ENCODE measurements at places on chromosomes 4 and X.

DNA sequence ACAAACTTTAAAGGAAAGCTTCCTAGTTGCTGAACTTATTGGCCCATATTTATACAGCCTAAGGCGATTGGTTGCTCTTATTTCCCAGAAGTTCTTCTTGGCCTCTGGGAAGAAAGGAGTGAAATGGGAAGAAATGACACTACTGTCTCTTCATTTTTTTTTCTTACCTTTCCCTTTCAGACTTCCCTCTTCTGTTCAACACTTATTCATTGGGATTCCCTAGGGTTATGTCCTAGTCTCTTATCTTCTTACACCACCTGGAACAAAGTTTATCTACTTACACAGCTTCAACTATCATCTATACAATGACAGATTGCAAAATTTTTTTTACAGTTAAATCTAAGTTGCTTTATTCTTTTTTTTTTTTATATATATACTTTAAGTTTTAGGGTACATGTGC lies 68.0 kb downstream of the SNX12 start:
- DNase-seq, result no peak

DNA sequence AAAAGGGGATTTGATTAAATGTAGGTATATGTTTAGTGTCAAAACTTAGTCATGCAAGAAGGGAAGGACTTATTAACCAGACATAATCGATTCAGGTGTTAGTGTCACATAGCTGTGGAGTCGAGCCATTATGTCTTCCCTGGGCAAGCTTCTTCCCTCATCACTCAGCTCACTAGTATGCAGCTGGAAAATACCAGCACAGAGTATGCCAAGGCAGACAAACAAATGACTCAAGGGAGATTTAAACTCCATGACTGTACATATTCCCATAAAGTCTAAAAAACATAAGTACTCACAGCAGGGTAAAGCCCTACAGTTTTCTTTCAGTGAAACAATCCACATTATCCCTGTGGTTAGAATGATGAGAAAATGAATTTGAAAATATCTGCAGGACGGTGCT lies 304.5 kb downstream of the CBLL2 start:
- no peak for DNase-seq

GRCh38 chrX:130171446-130172126 lies at the start of gene RAB33A:
RAB33A (plus strand) TSS chrX:130171962; CDS start chrX:130172063, 101 bp downstream.
- DNase-seq, result no peak

DNA sequence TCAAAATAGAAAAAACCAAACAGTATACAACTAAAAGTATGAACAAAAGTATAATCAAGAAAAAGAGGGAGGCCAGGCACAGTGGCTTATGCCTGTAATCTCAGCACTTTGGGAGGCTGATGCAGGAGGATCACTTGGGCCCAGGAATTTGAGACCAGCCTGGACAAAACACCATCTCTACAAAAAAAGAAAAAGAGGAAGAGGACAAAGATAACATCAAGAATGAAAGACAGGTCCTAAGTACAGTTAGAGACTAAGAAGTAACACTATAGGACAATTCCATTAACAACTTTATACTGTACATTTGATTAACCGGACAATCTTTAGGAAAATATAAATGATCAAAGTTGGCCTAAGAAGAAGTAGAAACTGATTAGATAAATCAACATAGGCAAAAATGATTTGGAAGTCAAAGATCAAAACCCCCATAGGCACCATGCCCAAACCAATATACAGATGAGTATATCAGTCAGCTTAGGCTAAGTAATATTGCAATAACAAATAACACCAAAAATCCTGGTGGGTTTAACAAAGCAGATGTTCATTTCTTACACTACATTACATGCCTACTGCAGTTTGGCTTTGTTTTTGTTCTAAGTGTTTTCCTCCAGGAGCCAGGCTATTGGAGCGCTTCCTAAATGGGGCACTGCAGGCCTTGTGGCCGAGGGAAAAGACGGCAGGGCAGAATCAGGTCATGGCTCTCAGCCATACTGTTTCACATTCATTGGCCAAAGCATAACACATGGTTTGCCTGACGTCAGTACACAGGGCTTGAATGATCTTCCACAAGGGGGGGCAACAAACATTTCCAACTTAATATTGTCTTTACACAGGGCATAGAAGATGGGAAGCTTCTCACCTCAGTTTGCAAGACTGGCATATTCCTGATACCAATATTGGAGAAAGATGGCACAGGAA lies 42.2 kb upstream of the HGFAC start:
- DNase-seq, result peak; percentile 39

DNA sequence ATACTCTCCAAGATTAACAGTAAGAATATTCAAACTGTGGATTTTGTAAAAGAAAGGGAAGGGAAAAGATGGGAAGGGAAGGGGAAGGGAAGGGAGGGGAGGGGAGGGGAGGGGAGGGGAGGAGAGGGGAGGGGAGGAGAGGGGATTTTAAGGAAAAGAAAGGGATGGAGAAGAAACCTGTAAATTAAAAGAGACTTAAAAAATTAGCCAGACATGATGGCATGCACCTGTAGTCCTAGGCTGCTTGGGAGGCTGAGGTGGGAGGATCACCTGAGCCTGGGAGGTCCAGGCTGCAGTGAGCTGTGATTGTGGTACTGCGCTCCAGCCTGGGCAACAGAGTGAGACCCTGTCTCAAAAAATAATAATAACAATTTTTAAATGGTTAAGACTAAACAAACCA lies 83.7 kb downstream of the USP46 start:
- no peak for DNase-seq

DNA sequence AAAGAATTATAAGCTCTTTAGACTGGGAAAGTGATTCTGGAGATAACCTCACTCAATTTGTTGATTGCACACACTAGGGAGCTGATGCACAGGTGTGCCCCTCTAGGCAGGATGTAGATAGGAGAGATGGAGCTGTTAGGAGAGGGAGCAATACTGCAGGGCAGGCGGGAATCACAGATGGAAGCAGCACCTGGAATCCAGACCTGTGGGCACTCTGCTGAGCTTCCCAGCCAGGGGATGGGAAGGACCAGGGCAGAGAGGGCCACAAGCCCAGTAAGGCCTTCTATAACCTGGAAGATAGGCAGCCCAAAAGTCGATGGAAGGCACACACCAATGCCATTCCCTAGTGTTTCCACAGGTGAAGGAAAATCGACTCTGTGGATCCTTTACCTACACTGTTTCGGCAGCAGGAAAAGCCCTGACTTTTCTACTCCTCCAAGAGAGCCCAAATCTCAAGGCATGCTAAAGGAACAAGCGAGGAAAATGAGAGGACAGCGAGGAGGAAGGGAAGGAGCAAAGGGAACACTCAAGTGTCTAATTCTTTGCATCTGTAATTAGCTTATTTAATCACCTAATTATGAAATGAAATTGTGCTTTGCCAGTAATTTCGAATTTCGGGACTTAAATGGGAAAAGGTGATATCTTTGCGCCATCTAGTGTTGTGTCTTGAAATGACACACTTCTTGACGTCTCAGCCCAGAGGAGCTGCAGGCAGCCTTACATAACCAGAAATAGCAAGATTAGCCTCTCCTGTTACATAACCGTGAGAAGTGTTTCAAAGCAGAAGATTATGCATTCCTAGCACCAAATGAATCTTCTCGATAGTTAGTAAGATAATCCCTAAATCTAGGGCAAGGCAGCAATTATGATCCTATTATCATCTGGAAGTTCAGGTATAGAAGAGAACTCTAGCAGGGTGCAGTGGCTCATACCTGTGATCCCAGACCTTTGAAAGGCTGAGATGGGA lies 31.0 kb upstream of the TLR3 start:
- peak; percentile 53 for DNase-seq

DNA sequence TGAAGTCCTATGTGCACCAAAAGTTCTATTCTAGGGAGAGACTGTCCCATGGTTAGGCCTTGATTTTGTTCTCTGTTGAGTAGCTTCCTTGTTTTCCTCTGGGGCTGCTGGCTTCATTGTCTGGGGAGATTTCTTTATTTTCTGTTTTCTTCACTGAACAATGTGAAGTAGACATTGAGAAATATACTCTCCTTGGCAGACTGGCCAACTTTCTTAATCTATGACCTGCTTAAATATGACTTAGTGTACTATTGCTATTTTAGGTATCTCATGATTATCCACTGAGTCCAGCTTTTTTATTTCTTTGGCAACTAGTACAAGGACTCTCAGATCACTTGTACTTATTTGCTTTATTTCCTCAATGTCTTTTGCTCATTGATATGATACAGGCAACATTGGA lies 1594.6 kb downstream of the ARAP2 start:
- DNase-seq, result no peak

DNA sequence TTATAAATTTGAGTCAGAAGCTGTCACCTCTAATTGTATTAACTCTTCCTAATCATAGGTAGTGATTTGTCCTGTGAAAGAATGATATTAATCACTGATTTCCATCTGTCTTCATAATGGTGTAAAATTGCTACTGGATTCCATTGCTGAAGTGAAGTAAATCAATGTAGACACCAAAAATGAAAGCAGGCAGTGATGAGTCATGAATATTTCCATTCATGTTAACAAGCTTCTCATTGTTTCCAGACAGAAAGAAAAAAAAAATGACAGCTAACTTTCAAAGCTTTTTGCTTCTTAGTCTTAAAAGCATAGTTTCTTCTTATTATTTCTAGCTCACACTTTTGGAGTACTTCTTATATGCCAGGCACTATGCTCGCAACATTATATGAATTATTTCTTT lies 21.5 kb downstream of the FAM114A1 start:
- no peak for DNase-seq

DNA sequence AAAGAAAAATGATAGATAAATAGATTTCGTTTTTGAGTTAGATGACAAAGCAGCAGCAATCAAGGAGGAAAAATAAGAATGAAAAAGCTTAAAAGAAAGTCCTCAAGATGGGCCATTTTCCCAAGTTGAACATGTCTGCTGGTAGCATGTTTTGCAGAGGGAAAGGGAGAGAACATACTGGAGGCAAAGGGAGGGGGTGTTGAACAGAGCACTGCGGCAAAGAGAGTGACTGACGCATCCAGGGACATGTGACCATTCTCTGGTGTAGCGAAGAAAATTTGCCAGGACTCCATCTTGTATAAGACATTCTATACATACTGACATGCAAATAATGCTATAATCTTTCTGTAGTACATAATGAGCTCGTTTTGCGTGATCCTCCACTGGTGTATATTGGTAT lies 1.2 kb downstream of the LINC00632 start:
- DNase-seq, result peak; percentile 55

GRCh38 chr4:65951177-65951576 lies 280.9 kb upstream of the EPHA5 start:
- DNase-seq, result no peak

GRCh38 chrX:67610282-67610681 lies 66.5 kb downstream of the AR start:
- no peak for DNase-seq

DNA sequence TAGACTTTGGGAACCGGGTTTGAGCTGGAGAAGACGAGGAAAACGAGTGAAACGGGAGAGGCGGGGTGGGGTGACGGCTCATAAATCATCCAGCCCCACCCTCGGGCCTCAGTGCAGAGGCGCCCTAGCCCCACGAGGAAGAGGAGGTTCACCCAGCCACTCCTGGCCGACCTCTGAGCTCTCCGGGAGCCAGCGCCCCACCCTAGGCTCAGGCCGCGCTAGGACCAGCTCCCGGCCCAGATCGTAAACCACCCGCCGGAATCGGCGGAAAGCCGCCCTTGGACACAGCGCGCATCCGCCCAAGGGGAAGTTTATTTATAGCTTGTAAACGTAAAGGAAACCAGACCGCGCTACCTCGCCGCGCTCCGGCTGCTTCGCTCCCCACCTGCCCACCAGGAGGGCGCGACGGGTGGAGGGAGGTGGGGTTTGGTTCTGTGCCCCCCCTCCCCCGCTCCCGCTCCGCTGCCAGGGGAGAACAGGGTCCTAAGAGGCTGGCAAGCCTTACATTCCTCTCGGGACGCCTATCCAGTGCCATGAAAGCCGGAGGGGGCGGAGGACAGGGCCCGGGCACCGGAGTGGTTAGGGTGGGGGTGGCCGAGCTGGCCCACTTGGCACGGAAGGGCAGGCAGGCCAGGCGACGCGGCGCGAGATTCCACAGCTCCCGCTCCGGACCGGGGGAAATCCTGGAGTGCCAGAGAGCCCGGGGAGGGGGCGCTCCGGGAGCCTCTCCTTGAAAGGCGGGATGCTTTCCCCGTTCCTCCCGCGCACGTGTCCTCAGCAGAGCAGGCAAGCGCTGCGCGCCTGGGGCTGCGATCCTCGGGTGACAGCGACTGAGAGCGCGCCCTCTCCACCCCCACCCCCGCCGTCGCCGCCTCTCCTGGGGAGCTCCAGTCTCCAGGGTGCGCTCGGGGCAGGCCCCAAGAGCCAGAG lies 84.2 kb downstream of the BCOR start:
- peak; percentile 55 for DNase-seq

- no peak for DNase-seq
Measured at GRCh38 chr4:66750273-66750672, 795.0 kb downstream of the CENPC start.

DNA sequence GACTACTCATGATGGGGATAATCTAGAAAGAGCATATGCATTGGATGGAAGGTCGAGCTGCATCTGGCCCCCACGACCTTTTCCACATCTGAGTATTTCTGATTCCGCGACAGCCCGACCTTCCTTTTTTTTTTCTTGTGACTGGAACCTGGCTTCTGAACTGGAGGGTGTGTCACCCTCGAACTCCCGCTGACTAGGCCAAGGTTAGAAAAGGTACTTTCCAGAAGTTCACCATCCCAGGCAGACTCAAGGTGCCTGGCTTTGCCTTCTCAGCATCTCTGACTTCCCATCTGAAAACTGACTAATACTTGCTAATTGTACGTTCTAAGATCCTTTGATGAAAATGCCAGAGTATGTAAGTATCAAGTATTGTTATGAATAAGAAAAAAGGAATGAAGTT lies 49.3 kb upstream of the CD40LG start:
- DNase-seq, result no peak

DNA sequence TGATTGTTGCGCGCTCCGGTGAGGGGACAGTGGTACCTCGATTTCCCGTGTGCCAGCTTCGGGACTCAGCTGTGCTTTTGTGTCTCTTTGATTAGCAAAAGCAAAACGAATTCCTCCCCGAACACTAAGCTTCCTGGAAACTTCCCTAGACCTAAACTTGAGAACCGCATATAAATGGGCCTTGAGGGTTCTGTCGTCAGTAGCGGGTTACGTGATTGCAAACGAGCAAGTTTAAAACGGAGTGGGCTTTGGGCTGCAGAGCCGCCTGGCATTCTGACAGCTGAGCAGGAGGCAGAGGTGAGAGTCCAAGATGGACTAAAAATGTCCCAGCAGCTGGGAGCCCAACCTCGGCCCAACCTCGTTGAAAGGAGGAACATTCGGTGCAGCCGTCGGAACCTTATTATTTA lies 1.2 kb upstream of the TAPT1 start:
- no peak for DNase-seq

DNA sequence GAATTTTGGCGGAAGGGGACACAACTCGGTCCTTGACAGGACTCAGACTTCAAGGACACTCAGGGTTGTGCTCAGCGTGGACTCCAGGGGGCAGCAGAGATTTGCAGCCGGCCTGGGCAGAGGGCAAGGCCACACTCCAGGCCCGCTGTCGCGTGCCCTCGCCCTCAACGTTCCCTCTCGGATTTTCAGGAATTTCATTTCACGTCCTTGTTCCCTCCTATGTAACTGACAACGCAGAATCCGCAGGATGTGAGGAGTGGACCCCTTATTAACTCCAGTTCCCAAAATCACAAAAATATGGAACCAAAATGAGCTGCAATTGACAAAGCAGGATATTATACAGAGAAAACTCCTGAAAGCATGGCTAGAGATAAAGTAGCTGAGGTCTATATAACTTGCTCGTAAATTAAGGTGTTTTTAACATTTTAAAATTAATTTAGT lies 21.0 kb upstream of the DCTD start:
- peak; percentile 76 for DNase-seq
